ENCODE measurements at places on chromosomes 11 and 22. TPM values are rescaled to one million over a fixed set of nuclear protein-coding genes. Genes with fewer than 3 reads are reported as not detected.

IGSF9B gene
- total RNA-seq, result 14.3 TPM

RAG2 gene
- 0.20 TPM for total RNA-seq

ST14 gene
- total RNA-seq, result 102 TPM

OR2AG2 gene
- 0.13 TPM for total RNA-seq

FADS1 gene
- total RNA-seq, result 14.8 TPM

SLC22A8 gene
- total RNA-seq, result not detected

KCNK7 gene
- not detected for total RNA-seq

OR5B21 gene
- total RNA-seq, result not detected

DNA sequence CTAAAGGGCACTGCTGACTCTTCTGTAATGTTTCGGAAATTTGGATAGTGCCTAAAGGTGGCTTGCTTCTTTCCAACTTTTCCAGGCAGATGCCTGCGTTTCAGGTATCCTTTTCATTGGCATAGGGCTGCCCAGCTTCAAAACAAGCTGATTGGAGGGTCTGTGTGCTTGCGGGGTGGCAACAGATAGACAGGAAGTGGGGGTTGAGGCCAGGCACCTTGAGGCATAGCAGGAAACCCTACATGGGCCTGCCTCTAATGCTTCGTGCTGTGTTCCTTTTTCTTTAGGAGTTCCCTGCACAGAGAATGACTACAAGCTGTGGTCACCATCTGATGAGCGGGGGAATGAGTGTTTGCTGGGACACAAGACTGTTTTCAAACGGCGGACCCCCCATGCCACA lies 92.2 kb upstream of the SORL1-AS1 start:
- H3K4me1 ChIP-seq, result no peaks in the 10 kb centered on the region
- no peak for DNase-seq
- H3K4me3 ChIP-seq, result no peak overlapping the region
- H3K27me3 ChIP-seq, result no peaks in the 10 kb centered on the region
- H3K36me3 ChIP-seq, result no peaks in the 10 kb centered on the region

GRCh38 chr11:2864901-2865300 lies 20.7 kb downstream of the CDKN1C start:
- no peaks in the 10 kb centered on the region for H3K27me3 ChIP-seq
- H3K4me1 ChIP-seq, result peaks cover 6% of the 10 kb centered on the region
- no peak for DNase-seq
- H3K36me3 ChIP-seq, result no peaks in the 10 kb centered on the region
- H3K27ac ChIP-seq, result no peak overlapping the region
- H3K4me3 ChIP-seq, result no peak overlapping the region

GRCh38 chr11:17827006-17827405 lies 92.4 kb downstream of the KCNC1 start:
- no peak overlapping the region for H3K4me3 ChIP-seq
- no peaks in the 10 kb centered on the region for H3K36me3 ChIP-seq
- no peak overlapping the region for H3K27ac ChIP-seq
- no peaks in the 10 kb centered on the region for H3K4me1 ChIP-seq
- H3K27me3 ChIP-seq, result no peaks in the 10 kb centered on the region
- no peak for DNase-seq

GRCh38 chr22:47786650-47787290 lies 1024.3 kb downstream of the TBC1D22A start:
- no peak overlapping the region for H3K4me3 ChIP-seq
- no peak overlapping the region for H3K27ac ChIP-seq
- no peaks in the 10 kb centered on the region for H3K27me3 ChIP-seq
- no peaks in the 10 kb centered on the region for H3K4me1 ChIP-seq
- no peaks in the 10 kb centered on the region for H3K36me3 ChIP-seq

GRCh38 chr11:80627364-80627763 lies 1186.5 kb upstream of the TENM4 start:
- no peak overlapping the region for H3K27ac ChIP-seq
- no peaks in the 10 kb centered on the region for H3K4me1 ChIP-seq
- DNase-seq, result no peak
- H3K36me3 ChIP-seq, result no peaks in the 10 kb centered on the region

DNA sequence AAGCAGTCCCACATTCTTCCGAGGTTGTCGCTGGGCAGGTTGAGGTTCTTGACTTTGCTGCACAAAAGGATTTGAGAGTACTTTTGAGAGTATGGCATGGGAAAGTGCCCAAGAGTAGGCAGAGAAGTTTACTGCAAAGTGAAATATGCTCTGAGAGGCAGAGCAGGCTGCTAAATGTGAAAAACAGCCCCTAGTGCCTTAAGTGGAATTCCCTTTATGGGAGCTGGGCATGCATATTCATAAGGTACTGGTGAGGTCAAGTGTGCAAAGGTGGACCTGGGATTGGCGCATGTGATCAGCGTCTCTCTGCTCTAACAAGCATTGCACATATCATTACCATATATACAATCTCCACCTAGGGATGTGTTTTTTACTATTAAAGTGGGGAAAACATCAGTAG lies 12.0 kb upstream of the APOL4 start:
- H3K4me3 ChIP-seq, result no peak overlapping the region
- no peaks in the 10 kb centered on the region for H3K36me3 ChIP-seq
- H3K4me1 ChIP-seq, result no peaks in the 10 kb centered on the region
- DNase-seq, result no peak
- no peak overlapping the region for H3K27ac ChIP-seq

DNA sequence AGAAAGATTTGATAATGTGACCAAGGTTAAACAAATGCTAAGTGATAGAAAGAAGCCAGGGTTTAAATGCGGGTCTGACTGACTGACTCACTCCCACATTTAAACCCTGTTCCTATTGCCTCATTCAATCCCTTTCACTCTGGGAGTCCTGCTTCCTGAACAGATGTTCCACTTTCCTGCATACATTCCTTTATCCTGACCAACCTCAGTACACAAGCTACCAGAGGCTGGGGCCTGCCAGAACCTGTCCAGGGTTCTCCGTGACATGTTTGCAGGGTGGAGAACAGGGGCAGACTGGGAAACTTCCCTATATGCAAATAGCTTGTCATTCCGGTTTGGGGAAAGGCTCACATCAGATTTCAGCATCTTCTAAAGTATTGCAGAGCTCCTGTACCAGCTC lies 3.0 kb upstream of the ANKK1 start:
- no peak for DNase-seq
- peaks cover 8% of the 10 kb centered on the region for H3K4me1 ChIP-seq
- no peak overlapping the region for H3K4me3 ChIP-seq
- H3K27ac ChIP-seq, result no peak overlapping the region
- no peaks in the 10 kb centered on the region for H3K36me3 ChIP-seq
- H3K27me3 ChIP-seq, result no peaks in the 10 kb centered on the region

GRCh38 chr11:19472679-19473078 lies 231.9 kb upstream of the E2F8 start:
- H3K27me3 ChIP-seq, result no peaks in the 10 kb centered on the region
- H3K4me3 ChIP-seq, result no peak overlapping the region
- no peaks in the 10 kb centered on the region for H3K36me3 ChIP-seq
- no peak for DNase-seq
- peaks cover 17% of the 10 kb centered on the region for H3K4me1 ChIP-seq

GRCh38 chr22:23591846-23592245 lies 11.8 kb upstream of the IGLL1 start:
- no peaks in the 10 kb centered on the region for H3K27me3 ChIP-seq
- no peaks in the 10 kb centered on the region for H3K36me3 ChIP-seq
- H3K4me1 ChIP-seq, result no peaks in the 10 kb centered on the region
- DNase-seq, result peak; percentile 17

GRCh38 chr11:69569306-69570200 lies 71.4 kb upstream of the CCND1 start:
- no peak overlapping the region for H3K4me3 ChIP-seq
- H3K36me3 ChIP-seq, result no peaks in the 10 kb centered on the region
- no peak for DNase-seq
- no peaks in the 10 kb centered on the region for H3K27me3 ChIP-seq
- no peaks in the 10 kb centered on the region for H3K4me1 ChIP-seq

Measured in thyroid gland (tissue), 4 donors.